T-helper 2 cell (primary cell): ENCODE measurements at places on chromosomes 16 and 17.

DNA sequence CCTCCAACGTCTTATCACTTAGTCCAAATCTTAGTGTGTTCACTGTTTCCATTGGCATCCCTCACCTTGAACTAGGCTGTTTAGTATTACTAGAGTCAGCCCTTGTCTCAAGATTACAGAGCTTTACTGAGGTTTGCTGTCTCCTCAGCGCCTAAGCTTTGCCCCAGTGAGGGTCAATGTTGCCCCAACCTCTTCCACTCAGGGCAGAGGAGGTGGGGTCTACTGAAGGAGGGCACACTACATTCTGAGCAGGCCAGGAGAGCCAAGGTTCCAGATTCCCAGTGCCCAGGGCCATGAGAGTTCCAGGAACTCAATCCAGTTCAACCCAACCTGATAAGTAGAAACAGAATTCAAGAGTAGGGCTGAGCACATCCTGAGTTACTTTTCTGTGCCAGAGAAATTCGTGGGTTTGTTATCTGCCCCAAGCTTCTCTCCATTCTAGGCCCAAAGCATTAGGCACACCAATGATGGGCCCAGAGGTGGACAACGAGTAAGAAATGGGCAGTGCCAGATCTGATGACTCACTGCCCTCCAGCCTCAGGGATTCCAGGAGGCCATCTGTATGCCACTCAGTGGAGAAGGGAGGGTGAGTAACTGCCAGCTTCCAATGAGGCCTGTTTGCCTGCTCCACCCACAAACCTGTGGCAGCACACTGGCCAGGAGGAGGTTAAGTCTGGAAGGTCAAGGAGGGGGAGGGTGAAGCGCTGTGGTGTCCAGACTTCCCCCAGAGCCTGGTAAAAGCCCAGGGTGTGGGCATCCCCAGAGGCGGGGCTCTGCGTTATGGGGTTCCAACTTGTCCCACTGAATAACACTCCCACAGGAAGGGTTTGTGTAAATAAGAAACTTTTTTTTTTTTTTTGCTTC, 8.2 kb downstream of the TUBG2 start:
- no peak for DNase-seq

- no peak for DNase-seq
These were observed 532.8 kb upstream of the SALL1 start for GRCh38 chr16:51683882-51684281.

DNA sequence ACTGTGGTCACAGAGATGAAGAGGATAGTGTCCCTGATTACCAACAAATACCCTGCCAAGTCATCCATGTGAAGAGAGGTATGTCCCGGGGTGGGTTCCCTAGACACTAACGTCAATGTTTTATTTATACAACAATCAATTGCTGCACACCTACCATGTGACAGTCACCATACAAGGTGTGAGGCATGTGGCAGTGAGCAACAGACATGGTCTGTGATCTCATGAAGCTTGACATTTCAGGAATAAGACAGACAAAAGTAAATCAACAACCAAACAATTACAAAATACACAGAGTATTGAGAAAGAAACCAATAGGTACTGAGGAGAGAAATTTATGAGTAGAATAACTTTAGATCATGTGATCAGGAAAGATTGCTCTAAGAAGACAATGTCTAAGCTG, 268.6 kb downstream of the MRTFB start:
- no peak for DNase-seq

- no peak for DNase-seq
These were observed 330.0 kb downstream of the SHISA9 start for GRCh38 chr16:13231365-13231764.

DNA sequence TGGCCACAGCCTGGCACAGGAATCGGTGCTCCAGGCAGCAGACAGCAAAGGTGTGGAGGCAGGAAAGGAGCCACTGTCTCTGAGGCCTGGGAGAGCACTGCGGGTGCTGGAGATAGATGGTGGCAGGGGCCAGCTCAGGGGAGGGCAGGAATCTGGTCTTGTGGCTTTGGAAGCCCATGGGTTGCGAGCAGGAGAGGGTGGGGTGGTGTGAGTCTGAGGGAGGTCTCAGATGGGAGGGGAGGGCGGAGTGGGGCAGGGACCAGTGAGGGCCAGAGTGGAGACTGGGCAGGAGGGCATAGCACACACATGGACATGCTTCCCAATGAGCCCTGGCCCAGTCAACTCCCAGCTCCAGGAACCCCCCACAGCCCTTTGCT, 70.1 kb downstream of the SREBF1 start:
- DNase-seq = no peak
